Naive B cell (primary cell): ENCODE measurements at places on chromosomes 6 and 20.

DNA sequence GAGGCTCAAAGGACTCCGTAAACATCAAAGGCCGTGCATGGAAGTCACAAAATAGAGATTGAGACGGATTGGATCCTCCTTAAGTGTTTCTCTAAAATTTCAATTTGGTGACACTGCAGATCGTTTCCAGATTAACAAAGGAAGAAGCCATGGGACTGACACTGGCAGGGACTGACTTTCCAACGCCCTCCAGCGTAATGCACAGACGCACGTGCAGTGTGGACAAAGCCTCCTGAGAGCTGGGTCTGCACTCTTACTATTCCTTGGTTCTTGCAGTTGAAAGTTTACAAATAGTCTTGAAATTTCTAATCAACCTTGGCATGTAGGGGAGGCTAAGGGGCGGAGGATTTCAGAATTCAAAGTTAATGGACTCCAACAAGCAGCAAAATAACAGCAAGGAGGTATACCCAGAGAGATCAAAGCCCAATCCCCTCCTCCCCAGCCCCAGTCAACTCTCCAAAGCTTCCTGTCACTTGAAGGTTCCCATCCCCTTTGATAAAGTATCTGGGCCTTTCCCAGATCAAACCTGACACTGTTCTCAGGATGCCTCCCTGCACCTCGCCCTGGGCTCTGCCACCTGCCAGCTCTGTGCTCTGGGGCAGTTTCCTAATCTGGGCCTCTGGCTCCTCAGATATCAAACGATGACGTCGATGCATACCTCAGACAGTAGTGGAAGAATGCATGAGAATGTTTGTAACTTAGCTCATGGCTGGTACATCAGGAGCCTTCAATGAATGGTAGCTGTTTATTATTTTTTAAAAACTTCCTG is 106.5 kb upstream of the TRAF3IP2 start:
- no peak for DNase-seq

- no peak for DNase-seq
Observed at GRCh38 chr6:52155791-52156576, 30.2 kb upstream of the IL17A start.

DNA sequence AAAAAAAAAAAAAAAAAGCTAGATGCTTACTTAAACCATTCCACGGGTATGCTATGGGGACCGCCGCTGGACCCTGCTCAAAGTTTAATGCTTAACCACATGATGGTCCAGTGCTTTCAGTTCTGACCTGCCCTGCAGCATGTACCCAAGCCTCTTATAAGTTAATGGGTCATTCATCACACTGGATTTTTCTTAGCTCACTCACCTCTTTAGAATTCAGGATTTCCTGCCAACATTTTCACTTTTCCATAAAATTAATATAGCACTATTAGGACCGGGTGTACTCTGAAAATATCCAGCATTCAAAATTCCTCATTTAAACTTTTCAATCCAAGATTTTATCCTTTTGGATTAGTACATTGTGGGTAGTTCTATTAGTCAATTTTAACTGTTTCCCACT is 140.8 kb downstream of the ALDH8A1 start:
- no peak for DNase-seq

- no peak for DNase-seq
Observed at GRCh38 chr6:107231243-107231642, 115.9 kb upstream of the BEND3 start.

DNA sequence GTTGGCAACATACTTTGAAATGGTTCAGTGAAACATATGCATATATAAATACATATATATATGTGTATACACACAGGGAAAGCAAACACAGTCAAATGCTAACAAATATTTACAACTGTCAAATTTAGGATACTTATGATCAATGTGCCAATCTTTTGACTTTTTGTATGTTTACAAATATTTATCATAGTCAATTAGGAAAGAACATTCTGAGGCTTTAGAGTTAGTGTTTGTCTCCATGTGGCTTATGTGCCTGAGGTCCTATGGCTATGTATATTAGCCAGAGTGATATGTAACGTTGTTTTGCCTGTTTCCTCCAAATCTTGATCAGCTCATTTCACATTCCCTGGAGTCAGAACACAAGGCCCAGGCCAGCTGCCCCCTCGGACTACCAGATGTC is 126.5 kb upstream of the MAN1A1 start:
- DNase-seq: no peak

- no peak for DNase-seq
Observed at GRCh38 chr6:42393339-42393738, 58.4 kb downstream of the TRERF1 start.
